Fibroblast of upper back skin (primary cell): ENCODE measurements at places on chromosomes 7 and 10.

DNA sequence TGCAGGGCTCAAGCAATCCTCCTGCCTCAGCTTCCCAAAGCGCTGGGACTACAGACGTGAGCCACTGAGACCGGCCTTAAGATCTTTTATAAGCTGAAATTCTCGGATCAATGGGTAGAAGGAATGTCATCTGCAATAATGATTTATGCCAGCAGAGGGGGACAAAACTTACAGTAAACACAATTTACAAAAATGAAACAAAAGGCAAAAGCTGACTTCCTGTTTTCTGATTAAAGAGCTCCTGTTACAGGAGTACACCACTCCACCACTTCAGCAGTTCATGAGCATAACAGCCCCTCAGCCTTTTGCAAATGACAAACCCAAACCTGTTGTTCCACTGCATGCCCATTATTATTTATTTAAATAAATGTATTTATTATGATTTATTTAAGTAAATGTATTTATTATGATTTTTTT lies 88.5 kb upstream of the ATP6V0A4 start:
- peak; percentile 70 for DNase-seq

- no peak for DNase-seq
Observed at GRCh38 chr7:40711706-40712105, 576.9 kb downstream of the SUGCT start.

DNA sequence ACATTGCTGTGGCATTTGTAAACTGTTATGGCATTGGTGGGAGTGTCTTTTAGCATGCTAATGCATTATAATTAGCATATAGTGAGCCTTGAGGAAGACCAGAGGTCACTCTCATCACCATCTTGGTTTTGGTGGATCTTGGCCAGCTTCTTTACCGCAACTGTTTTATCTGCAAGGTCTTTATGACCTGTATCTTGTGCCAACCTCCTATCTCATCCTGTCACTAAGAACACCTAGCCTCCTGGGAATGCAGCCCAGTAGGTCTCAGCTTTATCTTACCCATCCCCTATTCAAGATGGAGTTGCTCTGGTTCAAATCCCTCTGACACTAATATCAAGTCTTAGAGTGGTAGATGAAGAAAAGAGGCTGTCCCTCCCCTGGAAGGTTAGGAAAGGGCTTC lies 506.2 kb downstream of the GALNT17 start:
- DNase-seq, result no peak

- DNase-seq, result no peak
Observed at GRCh38 chr7:101814991-101815825, 2.2 kb upstream of the CUX1 start.

- no peak for DNase-seq
Observed at GRCh38 chr7:5532536-5533335, 109.1 kb upstream of the TNRC18 start.

- no peak for DNase-seq
Observed at GRCh38 chr7:156158693-156159092, 346.4 kb upstream of the SHH start.
